ENCODE measurements at places on chromosomes 6 and 20.

DNA sequence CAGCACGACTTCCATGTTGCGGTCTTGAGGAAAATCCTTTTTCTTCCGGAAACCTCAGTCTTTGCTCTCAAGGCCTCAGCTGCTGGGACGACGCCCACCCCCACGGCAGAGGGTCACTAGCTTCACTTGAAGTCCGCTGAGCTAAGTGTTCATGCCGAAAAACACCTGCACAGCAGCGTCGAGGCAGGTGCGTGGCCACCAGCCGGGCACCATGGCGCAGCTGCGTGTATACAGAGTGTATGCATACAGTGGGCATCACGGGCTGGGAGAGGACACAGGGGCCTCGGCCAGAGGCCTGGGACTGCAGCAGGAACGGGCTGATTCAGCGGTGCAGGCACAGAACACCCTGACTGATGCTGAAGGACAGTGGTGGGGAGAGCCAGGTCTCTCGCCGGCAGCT, 20.1 kb downstream of the KCNQ2 start:
- no peak for DNase-seq

DNA sequence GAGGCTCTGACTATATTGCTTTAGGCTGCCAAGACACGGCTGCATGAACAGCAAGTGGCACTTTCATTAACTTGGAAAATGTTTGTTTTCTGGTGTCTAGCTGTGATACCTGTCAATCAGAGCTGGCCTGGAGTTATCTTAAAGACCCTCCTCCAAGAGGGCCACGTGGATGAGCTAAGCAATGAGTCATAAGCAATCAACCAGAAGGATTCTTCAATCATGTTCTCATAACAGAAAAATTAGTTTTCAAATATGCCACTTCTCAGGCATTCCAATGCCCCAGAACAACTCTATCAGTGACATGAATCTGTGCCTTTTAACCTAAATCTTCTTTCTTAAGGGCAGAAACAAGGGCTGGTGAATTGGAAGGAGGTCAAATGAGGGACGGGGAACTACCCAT, 283.0 kb downstream of the HTR1B start:
- no peak for DNase-seq

GRCh38 chr6:137921823-137922222, 54.8 kb downstream of the TNFAIP3 start:
- DNase-seq = no peak

DNA sequence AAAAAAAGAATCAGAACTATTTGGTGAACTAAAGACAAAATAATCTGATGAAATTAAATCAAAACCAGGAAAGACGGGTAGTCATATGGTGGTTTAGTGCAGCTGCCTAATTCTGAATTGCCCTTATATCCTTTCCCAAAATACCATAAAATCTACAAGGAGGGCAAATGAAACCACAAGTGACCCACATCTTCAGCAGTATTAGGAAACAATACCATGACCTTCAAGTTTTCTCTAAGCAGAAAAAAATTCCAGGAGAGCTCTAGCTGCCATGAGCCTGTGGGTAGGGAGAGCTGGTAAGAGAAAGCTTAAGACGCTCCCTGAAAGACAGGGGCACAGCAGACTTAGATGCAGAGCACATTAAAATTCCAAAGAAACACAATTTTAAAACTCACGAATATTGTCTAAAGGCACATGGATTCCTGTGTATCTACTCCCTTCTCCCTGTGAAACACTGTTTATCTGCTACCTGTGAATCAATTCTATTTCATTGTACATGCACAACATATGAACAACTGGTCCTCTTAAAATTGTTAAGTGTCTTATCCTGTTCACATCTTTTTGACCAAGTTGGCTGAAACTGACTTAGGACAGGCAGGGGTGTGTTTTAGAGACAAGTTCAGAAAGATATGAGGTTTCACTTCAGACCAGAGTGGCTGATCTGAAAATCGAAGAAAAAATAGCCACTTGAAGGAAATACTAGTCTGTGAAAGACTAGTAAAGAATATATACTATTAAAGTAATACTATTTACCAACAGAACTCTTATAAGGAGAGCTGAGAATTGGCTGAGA, 153.6 kb upstream of the SHLD1 start:
- no peak for DNase-seq

DNA sequence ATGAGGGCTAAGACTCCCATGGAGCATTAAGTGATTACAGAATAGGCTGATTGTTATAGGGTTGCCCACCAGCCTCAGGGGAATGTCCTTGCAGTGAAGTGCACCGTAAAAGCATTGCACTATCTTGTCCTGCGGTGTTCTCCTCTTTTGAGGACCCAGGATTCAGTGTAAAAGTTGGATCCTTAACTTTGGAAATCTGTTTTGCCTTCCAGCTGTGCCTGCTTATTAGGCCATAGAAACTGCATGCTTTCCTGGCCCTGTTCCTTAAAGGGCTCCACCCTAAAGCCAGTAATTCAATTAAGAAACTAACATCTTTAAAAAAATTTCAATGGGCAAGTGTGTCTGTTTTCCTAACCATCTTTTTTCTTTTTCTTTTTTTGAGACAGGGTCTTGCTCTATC, 25.4 kb upstream of the NOTCH4 start:
- no peak for DNase-seq

GRCh38 chr20:57498425-57499400, 26.2 kb downstream of the CTCFL start:
- no peak for DNase-seq

DNA sequence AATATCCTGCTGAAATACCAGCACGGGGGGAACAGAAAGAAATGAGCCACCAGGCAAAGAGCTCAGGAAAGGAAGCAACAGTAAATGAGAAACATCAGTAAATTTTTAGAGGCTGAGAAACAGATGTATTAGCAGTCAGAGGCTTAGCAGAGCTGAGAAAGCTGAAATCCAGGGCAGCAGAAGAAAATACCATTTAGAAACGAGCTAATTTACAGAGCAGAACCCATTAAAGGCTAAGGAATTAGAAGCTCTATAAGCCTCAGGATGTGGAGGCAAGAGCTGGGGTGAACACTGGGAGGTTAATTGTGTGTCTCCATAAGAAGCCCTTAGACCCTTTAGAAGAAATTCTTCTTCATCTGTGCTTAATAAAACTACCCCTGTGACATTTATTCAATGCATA, 178.6 kb upstream of the RGS17 start:
- DNase-seq = no peak

DNA sequence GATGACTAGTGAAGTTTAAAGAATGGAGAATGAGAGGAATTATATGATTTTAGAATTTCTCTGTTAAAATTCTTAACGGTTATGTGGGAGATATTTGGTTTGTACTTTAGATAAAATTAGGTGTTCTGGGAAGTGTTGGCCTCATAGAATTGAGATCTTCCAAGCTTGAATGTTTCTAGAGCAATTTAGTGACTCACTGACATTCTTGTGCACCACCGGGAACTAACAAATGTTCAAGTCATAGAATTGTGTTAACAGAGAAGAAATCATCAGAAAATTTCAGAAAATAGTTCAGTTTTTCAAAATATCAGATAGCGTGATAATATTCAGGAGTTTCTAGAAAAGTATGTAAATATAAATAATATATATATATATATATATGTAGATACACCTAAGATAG, 67.9 kb upstream of the BMP5 start:
- DNase-seq = no peak

DNA sequence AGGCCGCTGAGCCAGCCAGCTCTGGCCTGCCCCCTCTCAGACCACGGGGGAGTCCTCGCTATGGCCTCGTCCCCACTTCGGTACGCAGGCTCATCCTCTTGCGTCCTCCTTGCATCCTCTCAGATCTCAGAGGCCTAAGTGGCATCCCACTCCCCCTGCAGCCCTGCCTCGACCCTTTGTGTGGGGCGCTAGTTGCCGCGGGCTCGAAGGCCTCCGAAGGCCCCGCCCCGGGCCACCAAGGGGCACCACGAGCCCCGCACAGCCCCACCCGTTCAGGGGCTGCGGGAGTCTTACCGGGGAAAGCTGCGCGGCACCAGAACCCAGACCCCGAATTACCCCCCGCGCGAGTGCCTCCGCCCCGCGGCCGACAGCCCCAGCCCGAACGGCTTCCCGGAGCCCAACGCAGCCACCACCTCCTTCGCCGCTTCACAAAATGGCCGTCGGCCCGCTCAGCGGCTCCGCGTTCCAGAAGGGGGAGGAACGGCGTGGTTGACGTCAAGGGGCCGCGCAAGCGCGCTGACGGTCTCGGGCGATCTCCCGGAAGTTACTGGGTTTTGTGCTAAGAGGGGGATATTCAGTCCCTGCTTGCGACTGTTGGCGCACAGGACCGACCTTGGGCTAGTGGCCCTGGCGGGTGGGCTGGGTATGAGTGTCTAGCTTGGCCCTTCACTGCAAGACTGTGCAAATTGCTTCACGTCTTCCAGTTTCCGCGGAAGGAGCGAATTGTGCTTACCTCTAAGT, at the start of the genes CPNE1 and RBM12:
TSS of gene CPNE1 (minus strand) at position 435 of the 741 bp plus-strand sequence. CDS start 31,977 bp downstream, outside the sequence.
TSS of gene RBM12 (minus strand) at position 435 of the 741 bp plus-strand sequence. CDS start 9,578 bp downstream, outside the sequence.
- DNase-seq = peak; percentile 86

- DNase-seq = no peak
These were observed 55.2 kb upstream of the ADGRF1 start for GRCh38 chr6:47097092-47097945.

DNA sequence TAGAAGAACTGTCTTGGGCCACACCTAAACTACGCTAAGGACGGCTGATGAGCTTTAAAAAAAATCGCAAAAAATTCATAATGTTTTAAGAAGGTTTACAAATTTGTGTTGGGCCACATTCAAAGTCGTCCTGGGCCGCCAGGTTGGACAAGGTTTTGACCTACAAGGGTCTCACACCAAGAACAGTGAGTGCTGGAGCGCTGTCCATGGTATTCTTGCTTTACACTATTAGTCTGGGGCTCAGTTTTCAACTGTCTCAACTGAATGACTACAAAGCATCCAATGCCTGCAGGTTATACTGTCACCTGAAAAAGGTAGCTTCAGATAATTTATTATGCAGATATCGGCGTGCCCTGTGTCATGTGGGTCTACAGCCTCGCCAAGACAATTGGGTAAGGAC, 3.7 kb upstream of the FAXC start:
- DNase-seq = no peak

GRCh38 chr20:62893700-62894099, 32.1 kb upstream of the TCFL5 start:
- no peak for DNase-seq

- DNase-seq = no peak
These were observed 109.0 kb downstream of the TNFRSF21 start for GRCh38 chr6:47200536-47201334.

Measured in stimulated activated CD8-positive, alpha-beta memory T cell treated with anti-CD3 and anti-CD28 coated beads, Interleukin-7, amount 100 ng/mL, for 48 hours (primary cell).